CD14-positive monocyte (primary cell): ENCODE measurements at places on chromosomes 6 and 20.

GRCh38 chr6:8589941-8590729 is 154.8 kb upstream of the SLC35B3 start:
- no peak for DNase-seq

GRCh38 chr6:130697995-130698535 is 129.1 kb upstream of the SMLR1 start:
- DNase-seq: no peak

DNA sequence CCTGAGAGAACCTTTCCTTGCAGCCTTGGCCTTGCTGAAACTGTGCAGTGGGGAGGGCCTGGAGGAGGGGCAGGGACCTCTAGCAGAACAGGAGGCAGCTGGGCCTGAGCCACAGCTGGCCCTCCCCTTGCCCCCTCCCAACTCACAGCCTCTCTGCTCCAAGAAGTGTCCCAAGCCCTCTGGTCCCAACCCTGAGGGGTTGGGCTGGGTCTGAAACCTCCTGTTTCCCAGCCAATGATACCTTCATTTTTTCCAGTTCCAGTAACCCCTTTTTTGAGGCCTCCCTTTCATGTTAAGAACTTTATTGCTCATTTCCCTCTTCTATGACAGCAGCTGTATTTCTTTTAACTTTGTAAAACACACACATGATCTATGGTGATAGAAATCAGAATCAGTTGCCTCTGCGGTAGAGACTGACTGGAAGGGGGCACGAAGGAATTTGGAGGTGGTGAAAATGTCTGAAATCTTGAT is 17.9 kb upstream of the ARMC12 start:
- DNase-seq: no peak

DNA sequence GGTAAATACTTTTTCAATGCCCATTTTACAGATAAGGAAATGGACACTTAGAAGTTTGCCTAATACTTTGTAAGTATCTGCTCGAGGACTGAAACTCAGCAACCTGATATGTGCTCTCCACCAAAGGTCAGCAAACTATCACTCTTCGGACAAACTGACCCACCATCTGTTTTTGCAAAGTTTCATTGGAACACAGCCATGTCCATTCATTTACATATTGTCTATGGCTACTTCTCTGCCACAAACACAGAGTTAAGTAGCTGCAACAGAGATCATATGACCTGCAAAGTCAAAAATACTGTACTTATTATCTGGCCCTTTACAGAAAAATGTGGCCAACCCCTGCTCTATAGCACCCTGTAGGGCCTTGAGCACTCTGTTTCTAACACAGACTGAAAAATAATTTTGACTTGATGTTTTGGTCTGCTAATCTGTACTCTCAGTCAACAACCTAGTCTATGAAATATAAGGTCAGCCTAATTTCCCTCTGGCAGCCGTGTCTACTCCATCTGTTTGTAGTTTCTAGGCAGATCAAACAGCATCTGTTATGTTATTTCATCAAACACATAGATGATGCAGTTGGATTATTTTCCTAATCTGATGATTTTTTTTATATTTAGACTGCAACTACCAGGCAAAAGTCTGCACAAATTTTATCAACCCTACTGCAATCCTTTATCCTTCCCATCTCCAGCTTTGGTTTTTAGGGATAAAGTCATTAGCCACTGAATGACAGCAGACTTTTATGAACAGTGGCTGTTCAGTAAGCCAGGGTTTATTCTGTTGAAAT is 41.4 kb upstream of the BEND6 start:
- DNase-seq: no peak
